ENCODE measurements at places on chromosomes 1 and 21.

DNA sequence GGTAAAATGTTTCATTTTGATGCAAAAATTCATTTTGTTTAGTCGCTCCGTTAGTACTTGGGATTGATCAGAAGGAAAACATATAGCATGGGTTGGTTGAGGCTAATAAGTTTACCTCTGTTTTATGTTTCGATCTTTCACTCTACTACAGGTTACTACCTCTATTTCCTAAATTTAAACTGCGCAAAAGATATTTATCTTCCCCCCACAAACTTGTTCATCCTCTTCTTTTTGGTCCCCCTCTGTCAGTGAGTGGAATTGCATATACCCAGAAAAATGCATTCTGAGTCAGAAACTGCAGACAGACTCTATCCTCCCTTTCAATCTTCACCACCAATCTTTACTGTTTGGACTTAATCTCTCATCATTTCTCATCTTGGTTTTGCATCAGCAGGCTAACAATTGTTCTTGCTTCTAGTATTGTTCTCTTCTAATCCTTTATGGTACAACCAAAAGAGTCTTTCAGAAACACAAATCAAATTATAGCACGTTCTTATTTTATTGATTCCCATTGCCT lies 316.0 kb upstream of the ADGRL4 start:
- DNase-seq = no peak

- DNase-seq = no peak
Observed at GRCh38 chr21:43967981-43968380, 44.1 kb upstream of the TRAPPC10 start.

DNA sequence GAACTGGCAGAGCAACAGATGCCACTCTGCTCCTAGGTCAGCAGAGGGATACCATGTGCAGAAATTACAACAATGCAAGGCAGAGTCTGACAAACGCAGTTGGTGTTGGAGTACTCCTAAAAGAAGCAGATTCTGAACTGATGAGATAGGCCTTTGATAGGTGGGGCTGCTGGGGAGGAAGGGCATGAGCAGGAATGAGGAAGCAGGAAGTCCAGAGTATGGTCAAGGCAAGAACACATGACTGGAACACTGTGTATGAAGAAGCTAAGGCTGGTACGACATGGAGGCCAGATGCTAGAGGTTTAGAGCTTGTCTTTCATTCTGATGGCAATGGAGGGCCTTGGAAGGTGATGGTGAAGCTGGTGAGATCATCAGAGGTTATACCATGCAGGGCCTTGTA lies 11.5 kb upstream of the THRAP3 start:
- no peak for DNase-seq

- DNase-seq = no peak
Observed at GRCh38 chr1:25042331-25043227, 112.5 kb upstream of the RUNX3 start.

DNA sequence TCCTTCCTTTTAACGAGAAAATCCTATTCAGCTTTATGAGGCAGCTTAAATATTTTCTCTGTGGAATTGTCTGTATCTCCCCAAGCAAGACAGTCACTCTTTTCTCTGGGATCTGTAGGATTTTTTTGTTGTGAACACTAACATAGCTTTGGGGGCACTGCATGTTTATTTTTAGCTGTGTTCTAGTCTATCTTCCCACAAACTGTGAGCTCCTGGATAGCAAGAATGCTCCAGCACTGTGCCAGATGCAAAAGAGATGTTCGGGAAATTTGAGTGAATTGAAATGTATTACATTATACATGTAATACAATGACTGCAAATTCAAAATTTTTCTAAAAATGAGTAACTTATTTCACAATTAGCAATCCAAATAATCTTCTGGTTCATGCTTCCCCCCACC lies 282.2 kb downstream of the PLPP3 start:
- no peak for DNase-seq

DNA sequence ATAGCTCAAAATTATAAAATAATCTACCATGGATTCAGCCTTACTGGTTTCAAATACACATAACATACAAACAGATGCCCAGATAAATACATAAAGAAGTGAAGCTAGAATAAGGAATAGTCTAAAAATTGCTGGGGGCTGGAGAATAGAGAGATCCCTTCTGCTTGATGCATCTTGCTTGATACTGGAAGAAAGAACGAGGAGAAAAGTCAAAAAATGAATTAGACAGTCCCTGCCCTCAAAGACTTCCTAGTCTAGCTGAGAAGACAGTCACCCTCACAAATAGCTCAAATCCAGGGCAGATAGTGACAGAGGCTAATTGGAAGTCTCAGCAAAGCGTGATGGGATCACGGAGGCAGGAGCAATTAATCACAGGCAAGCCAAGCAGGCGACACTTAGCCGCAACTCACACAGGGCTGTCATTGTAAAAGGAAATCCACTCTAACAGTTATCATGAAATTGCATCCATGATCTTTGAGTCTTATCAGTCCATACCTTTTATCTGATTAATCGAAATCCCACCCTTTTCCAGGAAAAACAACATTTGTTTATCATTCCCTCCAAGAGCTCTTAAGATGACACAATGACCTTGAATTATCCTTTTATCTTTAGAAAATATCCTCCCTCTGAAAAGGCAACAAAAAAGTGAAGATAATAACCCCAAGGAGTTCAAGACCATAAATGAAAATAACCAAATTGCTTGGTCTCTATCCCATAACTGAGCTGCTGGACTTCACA lies 59.7 kb upstream of the TIAM1 start:
- no peak for DNase-seq

- DNase-seq = no peak
Observed at GRCh38 chr1:51952638-51953037, 37.9 kb downstream of the RAB3B start.

DNA sequence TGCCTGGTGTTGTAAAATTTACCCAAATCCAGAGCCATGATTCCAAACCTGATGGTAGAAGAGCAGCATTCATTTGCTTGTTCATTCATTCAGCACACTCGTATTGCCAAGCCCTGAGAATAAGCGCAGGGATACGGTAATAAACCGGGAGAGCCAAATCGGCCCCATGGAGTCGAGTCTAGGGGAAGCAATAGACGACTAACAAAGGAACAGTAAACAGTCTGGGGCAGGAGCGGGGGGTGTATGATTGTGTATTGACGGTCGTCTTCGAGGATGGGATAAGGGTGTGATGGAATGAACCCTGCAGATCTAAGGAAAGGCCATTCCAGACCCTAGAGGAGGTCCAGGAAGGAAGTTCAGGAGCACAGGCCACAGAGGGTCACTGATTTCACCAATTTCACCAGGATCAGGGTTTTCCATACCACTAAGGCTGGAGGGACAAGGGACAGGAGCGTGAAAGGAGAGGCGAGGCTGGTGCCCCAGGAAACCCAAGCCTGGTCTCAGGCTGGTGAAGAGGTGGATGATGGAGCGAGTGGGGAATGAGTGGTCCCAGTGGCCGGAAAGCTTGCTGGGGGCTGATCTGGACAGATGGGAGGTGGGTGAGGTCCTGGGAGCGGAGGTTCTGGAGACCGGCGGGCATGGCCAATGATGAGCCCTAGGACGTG lies 61.1 kb upstream of the PDE9A start:
- no peak for DNase-seq

DNA sequence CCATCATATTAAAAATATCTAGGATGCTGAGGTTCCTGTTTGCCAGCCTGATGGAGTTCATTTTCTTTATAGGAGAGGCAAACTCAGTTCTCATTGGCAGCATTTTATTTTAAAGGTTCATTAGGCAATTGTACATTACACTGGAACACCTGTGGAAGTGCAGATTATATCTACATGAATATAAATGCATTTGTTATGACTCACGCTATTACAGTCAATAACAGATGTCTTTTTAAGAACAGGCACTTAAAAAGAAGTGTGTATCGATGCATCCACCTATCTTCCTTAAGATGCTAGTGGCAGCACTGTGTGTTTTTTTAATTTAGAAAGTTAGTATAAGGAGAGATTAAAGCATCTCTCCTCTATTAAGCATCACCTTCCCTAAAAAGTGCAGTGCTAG lies 276.5 kb downstream of the PRDM2 start:
- no peak for DNase-seq

DNA sequence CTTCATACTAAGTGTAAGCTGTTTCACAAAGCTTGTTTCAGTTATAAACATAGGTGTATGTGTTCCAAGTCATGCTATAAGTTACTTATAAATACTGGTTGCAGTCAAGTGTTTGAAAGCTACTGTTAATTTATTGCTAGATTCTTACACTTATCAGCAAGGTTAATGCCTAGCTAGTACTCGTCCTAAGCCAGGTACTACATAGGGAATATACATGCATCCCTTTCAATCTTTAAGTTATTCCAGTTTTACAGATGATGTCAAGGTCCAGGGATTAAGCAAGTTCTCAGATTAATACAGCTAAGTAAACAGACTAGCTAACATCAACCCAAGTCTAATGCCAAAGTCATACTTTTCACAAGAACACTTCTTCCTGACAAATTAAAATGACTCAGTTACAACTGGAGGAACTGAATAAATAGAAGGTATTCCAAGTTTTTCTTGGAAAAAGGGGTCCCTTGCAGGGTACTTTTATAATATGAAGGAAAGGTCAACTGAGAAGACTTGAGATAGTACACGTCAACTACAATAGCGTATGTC lies 652.2 kb upstream of the USP24 start:
- DNase-seq = no peak

- no peak for DNase-seq
Observed at GRCh38 chr1:168803806-168804510, 75.0 kb upstream of the DPT start.

DNA sequence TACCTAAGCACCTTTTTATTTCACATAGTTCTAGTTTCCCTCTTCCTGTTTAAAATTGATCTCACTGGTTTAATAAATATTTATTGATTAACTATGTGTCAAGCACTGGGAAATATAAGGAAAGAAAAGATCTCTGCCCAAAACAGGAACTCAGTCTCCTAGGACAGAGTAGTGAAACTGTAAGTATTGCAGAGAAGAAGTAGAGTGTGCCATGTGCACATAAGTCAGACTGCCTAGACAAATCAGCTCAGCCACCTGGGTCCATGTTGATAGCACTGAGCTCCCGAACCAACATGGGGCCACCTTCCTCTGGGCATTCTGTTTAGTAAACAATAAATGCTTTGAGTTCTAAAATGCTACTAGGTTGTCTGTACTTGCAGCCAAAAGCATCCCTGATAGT lies 9.8 kb upstream of the SSX2IP start:
- DNase-seq = no peak

- no peak for DNase-seq
Observed at GRCh38 chr1:68331117-68331865, 99.0 kb upstream of the WLS start.

GRCh38 chr1:27858072-27858948 lies 14.0 kb upstream of the THEMIS2 start:
- DNase-seq = peak; percentile 74

- DNase-seq = no peak
Observed at GRCh38 chr1:71019233-71019969, 28.2 kb downstream of the PTGER3 start.

All from stimulated activated CD4-positive, alpha-beta T cell treated with anti-CD3 and anti-CD28 coated beads, Interleukin-15, amount 100 ng/mL, for 48 hours (primary cell).